ENCODE measurements at places on chromosomes 2 and 18.
A peak's percentile ranks its signal among the peaks of the same experiment; 100 is the strongest.

DNA sequence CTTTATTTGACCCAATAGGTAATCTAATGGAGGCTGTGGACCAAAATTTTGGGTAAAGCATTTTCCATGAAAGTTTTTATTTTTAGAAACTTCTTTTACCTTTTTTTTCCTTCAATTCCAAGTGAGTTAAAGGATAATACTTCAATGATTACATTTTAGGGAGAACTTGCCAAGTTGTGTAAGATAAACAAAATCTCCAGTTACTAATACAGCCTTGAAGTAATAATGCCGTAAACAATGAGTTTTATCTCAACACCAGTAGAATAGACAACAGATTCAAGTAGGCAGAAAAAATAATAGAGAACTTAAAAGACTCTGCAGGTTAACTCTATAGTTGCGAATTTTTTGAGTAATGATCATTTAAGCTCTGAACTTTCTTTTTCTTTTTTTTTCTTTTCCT lies 807.4 kb downstream of the CNTNAP5 start:
- DNase-seq: no peak

DNA sequence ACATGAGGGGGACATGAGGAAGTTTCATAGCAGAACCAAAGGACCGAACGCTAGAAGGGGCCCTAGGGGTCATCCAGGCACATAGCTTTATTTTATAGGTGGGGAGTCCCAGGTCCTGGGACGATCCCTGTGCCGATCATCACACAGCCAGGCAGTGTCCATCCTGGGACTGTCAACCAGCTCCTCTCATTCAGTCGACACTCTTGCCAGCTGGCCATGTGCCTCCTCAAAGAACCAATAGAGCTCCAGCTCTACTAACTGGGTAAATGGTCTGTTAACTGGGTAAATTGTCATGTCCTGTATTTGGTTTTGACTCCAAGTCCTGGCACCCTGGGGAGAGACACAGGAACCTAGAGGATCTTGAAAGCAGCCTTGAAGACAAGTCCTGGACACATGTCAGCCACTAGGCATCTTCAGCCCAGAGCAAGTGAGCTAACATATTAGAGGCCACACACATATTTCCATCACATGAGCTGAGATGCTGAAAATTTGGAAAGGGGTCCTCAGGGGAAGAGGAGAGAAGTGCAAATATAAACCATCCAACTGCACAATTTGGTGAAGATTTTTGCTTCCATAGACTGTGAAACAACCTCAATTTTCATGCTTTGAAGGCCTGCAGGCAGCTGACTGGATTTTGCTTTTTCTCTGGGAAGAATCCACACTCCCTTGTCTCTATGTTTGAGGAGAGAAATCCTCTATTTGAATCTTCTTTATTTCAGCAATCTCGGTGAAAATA lies 361.1 kb upstream of the SLC14A2 start:
- DNase-seq: no peak

DNA sequence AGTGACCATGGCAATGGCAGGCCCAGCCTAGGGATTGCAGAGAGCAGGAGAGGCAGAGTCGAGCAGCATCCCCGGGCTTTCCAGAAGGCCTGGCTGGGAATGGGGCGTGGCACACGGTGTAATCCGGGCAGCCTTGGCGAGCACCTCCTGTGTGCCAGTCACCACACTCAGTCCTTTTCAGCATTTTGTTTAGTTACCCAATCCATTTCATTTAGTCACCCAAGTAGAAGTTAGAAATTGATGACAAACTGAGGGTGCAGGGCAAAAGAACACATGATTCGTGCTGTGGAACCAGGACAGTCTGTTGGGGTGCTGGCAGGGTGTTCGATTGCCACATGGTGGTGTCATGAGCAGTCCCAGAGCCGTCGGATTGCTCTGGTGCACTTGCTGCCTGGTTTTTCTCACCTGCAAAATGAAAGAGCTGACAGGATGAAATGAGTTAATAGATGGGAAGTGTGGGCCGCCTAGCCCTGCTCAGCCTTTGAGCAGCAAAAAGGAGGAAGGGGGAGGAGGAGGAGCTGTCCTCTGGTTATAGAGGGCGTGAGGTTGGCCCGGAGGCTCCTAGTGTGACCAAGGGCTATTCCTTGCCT lies 299.4 kb downstream of the AGAP1 start:
- DNase-seq: no peak

DNA sequence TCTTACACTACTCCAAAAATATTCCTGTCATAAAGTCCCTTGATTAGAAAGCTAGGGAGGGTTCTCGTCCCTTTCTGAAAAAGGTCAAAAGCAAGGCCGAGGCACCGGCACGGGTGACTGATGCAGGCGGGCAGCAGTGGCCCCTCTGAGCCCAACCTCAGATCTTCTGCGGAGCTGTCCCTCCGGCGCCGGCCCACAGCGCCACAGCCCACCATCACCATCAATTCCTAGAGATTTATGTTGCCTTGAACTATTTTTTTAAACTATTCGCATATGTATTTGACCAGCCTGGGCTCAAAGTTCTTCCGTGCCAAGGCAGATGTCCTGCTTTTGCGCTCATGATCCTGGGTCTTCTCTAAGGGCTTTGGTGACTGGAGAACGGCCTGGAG lies 26.8 kb downstream of the PRELID3A start:
- no peak for DNase-seq

GRCh38 chr2:210481601-210482175 lies 5.1 kb upstream of the LANCL1 start:
- DNase-seq: no peak

- DNase-seq: no peak
Measured at GRCh38 chr2:156490466-156490840, 54.3 kb downstream of the GPD2 start.

DNA sequence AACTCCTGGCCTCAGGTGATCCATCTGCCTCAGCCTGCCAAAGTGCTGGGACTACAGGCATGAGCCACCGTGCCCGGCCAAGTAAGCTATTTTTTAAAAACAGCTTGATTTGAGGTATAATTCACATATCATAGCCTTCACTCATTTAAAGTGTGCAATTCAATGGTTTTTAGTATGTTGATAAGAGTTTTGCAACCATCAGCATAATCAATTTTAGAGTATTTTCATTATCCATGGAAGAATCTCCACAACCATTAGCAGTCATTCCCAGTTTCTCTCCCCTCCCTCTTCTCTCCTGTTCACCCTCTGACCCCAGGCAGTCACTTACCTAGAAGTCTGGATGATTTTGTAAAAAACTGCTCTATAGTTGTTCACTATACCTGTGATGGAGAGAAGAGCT lies 4.7 kb upstream of the LYG2 start:
- DNase-seq: no peak

GRCh38 chr2:15112216-15112615 lies 448.9 kb downstream of the NBAS start:
- no peak for DNase-seq

- no peak for DNase-seq
Measured at GRCh38 chr2:141942006-141942789, 188.6 kb downstream of the LRP1B start.

DNA sequence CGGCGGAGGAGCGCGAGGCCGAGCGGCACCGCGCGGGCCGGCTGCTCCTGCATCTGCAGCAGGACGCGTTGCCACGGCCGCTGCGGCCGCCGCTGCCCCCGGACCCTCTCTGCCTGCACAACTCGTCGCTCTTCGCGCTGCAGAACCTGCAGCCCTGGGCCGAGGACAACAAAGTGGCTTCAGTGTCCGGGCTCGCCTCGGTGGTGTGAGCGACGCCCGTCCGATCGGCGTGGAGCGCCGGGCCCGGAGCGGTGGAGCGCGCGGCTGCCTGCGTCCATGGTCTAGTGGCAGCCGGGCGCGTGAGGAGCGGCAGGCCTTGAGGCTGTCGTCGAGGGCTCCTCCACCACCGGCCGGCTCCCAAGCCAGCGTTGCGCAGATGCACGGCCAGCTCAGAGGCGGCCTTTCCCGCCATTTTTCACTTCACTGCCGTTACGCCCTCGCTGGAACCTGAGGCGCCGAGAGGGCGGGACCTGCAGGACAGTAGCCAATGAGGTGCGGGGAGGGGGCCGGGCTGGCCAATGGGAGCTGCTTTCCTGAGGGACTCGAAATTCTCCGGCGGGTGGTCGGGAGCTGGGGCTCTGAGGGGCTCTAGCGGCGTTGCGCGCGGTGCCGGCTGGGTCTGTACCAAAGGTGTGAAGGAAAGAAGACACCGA lies 1.9 kb downstream of the TLX2 start:
- DNase-seq: peak; percentile 55

DNA sequence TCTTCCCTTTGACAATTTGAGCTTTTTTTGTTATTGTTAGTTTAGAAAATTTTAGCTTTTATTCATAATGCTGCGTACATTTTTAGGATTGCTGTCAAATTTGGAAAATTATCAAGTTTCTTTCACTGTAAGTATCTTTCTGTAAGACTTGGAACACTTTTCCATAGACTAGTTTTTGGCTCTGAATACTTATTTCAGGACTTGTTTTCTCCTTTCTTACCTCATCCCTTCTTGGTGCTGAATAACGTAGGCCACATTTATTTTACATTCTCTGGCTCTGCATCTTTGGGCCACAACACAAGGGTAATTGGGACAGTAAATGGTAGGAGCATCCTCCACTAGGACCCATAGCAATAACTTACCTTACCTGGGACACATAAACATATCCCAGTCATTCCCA lies 85.1 kb downstream of the CCDC85A start:
- DNase-seq: no peak

- DNase-seq: no peak
Measured at GRCh38 chr2:128496700-128497099, 178.0 kb upstream of the HS6ST1 start.

GRCh38 chr2:240966906-240967680 lies 31.3 kb upstream of the SNED1 start:
- DNase-seq: no peak

DNA sequence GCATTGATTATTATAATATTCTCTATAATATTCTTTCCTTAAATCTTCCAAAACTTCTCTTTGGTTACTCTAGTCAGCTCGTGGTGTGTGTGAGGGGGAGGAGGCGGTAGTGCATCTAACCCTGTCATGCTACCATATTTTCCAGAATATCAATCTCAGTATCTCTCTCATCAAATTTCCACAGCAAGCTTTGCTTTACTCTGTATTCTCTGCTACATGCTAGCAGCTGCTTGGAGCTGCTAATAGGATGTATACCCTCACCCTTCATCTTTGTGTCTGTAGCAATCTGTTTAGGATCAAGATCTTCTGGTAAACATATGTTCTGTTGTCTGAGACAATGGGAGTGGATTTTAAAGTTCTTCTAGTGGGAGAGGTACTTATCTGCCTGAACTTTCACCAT lies 303.8 kb upstream of the KLHL14 start:
- DNase-seq: no peak

DNA sequence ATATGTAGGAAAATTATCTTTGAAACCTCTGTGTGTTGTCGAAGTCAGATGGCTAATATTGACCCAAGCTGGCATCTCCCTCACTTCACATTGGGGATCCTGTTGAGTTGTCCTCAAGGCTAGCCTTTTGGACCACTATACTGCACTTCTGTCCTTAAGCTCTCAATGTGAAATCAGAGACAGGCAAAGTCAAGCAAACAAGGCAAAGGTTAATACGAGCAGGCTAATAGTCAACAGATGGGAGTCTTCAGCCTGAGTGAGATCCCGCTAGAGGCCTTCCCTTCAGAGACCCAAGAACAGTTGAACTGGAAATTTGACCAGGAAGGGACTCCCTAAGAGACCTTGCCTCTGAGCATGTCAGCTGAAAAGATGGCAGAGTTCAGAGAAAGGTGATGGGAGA lies 475.4 kb downstream of the PARD3B start:
- no peak for DNase-seq

DNA sequence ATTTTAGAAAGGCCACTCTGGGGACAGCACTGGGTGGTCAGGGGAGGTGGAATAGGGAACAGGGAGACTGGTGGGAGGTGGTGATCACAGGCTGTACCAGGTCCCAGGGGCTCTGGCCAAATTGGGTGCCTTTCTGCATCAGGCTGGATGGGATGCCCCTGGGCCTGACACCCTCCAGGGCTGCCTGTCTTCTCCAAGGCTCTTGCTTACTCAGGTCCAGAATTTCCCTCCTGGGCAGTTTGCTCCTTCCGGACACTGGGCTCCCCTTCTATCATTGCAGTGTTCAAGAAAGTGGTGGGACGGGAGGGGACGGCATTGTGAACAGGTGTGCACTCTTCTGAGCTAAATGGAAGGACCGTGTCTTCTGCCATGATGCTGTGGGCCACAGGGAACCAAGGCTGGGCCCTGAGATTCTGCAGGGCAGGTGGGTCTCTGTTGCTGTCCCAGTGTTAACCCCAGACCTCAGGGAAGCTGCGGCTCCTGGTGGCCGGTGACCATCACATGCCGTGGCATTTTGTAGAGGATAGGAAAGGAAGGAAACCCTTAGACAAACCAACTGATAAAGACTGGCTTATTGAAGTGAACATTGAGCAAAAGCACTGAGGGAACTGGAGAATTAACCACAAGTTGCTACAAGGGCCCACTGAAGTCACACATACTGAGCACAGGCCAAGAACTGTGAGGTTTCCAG lies 93.7 kb upstream of the HS6ST1 start:
- no peak for DNase-seq

- DNase-seq: no peak
Measured at GRCh38 chr2:108579623-108580022, 45.4 kb downstream of the LIMS1 start.

Data from stimulated activated CD8-positive, alpha-beta memory T cell treated with anti-CD3 and anti-CD28 coated beads, Interleukin-4, amount 100 ng/mL, for 1 hour (primary cell).